Muscle of arm (tissue), 14 donors: ENCODE measurements at places on chromosomes 13 and 19.
A peak's percentile ranks its signal among the peaks of the same experiment; 100 is the strongest.

- no peak for DNase-seq
Observed at GRCh38 chr13:59000770-59001169, 1163.0 kb downstream of the DIAPH3 start.

- DNase-seq = peak; percentile 45
Observed at GRCh38 chr19:4803736-4804695, 12.5 kb downstream of the FEM1A start.

DNA sequence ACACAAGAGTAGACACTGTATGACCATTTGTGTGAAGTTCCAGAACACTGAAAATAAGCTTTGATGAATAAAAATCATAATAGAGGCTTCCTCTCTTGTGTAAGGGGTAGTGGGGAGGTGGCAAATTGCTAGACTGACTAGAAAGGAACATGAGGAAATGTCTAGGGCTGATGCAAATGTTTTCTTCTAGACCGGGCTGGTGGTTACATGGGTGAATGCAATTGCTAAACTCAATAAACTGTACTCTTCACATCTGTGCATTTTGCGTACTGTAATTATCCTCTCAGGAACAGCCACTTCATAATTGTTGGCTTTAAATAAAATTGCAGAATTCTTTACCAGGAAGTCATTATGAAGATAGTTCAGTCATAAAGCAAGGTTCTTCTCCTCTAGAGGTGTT, 5.2 kb upstream of the KBTBD7 start:
- no peak for DNase-seq

DNA sequence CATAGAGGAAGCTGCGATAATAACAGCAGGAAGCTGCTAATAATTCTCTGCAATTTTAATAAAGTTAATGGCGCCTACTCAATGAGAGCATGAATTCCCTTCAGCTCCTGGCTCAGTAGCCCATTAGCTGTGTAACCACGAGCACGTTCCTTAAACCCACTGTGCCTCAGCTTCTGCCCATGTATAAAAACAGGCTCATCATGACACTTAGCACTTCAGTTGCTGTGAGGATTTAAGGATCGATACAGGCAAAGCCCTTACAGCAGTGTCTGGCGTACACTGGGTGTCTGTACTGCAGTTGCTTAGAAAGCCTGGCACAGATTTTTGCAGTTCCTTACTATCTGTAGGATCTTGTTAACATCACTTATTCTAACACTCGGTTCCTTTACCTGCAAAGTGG, 673.4 kb upstream of the ARGLU1 start:
- DNase-seq = no peak

GRCh38 chr13:75847588-75847987, 211.5 kb downstream of the LMO7 start:
- DNase-seq = no peak

- no peak for DNase-seq
Observed at GRCh38 chr19:11244846-11245589, 5.6 kb downstream of the ANGPTL8 start.

DNA sequence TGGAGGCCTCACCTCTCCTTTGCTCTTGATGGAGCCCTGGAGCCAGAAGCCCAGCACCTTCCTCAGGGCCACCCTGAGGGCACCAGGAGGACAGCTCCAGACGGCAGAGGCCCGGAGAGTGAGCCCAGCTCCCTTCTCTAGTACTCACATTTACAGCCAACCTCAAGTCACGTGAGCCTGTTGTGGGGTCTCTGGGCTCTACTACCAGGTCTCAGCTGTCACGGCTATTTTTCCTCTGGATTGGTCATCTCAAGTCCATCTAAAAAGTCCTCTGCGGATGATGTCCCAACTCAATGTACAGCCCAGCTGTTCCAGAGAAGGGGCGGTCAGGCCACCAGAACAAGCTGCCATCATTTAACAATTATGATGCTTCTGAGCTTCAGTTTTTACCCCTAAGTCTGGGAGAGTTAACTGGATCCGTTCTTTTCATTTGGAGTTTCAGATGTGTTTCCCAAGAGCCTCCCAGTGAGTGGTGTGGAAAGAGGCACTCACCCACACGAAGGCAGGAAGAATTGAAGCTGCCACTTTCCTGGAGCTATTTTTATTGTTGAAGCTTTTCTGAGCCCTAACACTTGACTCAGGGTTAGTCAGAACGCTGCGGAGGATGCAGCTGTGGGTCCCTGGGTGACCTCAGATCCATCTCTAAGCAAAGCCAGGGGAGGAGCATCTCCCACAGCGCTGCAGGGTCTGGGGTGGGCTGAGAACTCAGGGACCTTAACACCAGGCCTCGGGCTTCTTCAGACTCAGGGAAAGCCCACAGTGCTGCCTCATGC, 143.5 kb upstream of the UBL3 start:
- no peak for DNase-seq

GRCh38 chr13:95779522-95779921, 102.6 kb downstream of the DNAJC3 start:
- DNase-seq = no peak

GRCh38 chr19:8302357-8302691, 5.8 kb downstream of the CD320 start:
- no peak for DNase-seq

DNA sequence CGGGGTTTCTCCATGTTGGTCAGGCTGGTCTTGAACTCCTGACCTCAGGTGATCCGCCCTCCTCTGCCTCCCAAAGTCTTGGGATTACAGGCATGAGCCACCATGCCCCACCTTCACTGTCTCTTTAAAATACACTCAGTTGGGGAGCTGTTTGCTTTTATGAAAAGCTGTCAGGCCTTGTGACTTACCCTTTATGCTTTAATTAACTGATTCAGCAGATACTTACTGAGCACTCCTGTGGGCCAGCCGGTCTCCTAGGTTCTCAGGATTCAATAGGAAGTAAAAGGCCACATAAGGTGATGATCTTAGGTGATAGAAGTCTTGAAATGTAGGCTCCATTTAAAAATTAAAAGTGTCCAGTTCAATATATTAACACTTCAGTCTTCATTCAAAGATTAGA, 7.5 kb downstream of the UBAC2 start:
- DNase-seq = no peak

DNA sequence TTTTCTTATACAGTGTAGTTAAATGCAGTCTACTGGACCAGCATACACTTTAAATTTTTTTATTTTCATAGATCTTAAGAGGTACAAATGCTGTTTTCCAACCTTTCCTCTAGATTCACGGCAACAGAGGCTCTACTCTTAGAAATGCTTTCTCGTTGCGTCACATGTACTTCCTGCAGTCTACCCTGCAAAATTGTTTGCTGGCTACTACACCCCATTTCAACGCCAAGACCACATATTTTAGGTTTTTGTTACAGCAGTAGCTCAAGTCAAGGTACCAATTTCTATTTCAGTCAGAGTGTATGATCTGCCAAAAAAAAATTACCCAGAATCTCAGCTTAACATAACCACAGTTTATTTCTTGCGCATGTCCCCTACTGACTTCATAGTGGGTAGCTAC, 94.1 kb downstream of the TNFSF13B start:
- DNase-seq = no peak

DNA sequence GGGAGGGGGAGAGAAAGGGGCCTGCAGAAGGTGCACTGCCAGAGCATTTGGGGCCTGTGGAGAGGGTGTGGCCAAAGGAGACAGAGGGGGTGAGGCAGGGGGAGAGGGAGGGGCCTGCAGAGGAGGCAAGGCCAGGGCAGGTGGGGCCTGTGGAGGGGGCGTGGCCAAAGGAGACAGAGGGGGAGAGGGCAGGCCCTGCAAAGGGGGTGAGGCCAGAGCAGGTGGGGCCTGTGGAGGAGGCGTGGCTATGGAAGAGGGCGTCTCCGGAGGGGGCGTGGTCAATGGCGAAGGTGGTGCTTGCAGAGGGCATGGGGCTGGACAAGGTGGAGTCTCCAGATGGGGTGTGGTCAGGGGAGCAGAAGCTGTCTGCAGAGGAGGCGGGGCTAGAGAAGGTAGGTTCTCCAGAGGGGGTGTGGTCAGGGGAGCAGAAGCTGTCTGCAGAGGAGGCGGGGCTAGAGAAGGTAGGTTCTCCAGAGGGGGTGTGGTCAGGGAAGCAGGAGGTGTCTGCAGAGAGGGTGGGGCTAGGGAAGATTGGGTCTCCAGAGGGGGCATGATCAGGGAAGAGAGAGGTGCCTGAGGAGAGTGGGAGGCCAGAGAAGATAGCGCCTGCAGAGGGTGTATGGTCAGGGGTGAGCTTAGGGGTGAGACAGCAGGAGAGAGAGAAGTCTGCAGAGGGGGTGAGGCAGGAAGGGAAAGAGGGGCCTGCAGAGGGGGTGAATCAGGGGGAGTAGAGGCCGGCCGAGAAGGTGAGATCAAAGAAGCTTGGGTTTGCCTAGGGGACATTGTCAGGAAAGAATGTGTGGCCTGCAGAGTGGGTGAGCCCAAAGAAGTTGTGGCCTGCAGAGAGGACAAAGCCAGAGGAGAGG, 3.4 kb downstream of the PRR36 start:
- DNase-seq = no peak

DNA sequence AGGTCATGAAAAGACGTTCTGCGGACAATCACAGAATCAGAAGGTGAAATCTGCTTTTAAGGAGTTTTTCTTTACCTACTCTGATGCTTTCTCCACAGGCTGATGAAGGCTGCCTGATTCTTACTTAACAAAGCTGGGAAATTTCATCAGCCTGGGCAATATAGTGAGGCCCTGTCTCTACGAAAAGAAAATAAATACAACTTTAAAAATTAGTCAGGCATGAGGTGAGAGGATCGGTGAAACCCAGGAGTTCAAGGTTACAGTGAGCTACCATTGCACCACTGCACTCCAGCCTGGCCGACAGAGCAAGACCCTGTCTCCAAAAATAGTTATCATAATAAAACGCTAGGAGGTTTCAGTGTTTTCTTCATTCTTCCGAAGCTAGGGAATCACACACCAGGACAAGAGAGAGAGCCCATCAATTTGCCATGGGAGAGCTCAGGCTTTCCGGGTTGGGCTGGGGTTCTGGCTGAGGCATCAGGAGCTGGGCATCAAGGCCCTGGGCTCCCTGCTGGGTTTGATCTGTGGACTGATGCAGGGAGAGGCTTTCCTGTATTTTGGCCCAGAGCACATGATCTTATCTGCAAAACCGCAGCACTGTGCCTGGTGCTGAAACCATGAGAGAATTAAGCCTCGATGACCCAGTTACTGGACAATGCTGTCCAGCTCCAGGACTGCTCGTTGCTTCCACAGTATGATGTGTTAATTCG, 25.1 kb upstream of the CEBPG start:
- no peak for DNase-seq

- no peak for DNase-seq
Observed at GRCh38 chr13:33150662-33151061, 134.4 kb downstream of the KL start.

DNA sequence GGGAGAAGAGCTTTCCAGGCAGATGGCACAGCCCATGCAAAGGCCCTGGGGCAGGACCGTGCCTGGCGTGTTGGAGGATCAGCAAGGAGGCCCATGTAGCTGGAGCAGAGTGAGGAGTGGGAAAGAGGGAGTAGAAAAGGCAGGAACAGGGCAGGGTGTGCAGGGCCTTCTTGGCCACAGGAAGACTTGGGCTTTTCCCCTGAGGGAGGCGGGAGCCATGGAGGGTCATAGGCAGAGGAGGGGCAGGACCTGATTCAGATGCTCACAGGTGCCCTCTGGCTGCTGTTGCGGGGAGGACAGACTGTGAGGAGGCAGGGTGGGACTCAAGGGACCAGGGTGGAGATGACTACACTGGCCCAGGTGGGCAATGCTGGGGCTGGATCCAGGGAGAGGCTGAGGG, 13.8 kb upstream of the PTPRS start:
- DNase-seq = no peak

- DNase-seq = no peak
Observed at GRCh38 chr19:17328517-17329365, 5.9 kb downstream of the ANO8 start.

DNA sequence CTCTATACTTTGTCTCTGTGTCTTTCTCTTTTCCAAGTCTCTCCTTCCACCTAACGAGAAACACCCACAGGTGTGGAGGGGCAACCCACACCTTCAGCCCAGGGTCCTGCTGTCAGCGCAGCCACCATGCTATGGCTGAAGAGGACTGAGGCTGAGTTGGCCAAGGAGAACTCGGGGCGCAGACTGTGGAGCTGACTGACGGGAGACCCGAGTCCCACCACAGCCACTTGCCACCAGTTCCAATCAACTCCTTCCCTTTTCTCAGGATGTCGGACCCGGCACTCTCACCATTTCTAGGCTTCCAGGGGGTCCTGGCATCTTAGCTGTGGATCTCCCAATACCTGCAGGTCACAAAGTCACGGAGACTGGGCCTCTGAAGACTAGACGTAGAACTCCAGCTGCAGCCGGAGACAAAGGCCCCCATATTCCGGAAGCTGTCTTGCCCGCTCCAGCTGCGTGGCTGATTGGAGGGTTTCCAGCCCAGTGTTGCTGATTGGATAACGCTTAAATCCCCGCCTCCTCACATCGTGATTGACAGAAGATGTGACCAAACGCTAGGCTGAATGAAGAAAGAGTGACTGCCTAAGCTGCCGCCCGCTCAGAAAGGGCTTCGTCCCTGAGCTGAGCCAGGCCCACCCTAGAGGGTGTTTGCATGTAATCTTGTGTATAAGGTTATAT, 63.6 kb downstream of the ZNF429 start:
- peak; percentile 97 for DNase-seq

- DNase-seq = no peak
Observed at GRCh38 chr13:112204346-112205327, 137.7 kb downstream of the SOX1 start.

DNA sequence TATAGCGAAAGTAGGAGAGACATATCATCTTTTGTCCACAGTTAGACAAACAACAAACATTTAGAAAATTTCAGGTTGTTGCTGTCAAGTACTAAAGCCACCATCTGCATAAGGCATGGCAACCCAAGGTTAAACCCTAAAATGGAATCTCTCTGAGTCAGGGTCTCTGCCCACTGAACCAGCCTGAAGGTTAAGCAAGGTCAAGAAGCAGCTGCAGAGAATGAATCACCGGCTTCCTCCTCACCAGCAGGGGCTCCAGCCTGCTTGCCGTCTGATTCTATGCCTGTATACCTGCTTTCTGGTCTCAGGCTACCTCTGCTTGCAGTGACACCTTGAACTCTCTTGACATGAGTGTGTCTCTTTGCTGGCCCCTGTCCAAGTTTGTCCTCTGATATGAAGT, 726.2 kb upstream of the SGCG start:
- DNase-seq = no peak

GRCh38 chr13:110393761-110394160, 86.7 kb downstream of the COL4A2 start:
- DNase-seq = no peak

DNA sequence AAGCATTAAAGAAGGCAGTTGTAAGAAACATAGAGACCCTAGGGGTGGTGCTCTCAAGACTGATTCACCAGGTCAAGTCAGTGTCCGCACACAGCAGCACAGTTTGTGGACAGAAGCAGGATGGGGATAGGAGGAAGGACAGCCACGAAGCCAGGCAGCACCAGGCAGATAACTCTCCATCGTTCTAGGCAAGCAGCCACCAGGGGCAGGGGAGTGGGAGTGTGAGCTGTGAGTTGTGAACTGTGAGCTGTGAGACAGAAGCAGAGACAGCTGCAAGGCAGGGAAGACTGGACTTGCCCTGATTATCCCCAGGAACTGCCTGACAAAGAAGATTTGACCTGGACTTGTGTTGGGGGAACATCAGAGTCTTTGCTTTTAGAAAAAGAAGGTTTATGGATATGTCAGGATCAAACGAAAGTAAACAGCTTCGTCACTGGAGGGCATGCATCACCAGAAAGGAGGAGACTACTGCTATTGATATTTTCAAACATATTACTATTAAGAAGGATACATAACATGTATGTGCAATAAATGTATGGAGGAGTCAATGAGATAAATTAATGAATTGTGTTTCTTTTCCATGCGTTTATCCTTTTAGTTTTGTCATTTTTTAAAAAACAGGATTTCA, 286.1 kb downstream of the IRS2 start:
- no peak for DNase-seq

- DNase-seq = no peak
Observed at GRCh38 chr13:20585371-20585770, 18.4 kb downstream of the IFT88 start.

- DNase-seq = peak; percentile 86
Observed at GRCh38 chr19:48835734-48836088, 580 bp downstream of the HSD17B14 start.
